ENCODE measurements at places on chromosomes 12 and 14. TPM values are rescaled to one million over a fixed set of nuclear protein-coding genes. Genes with fewer than 3 reads are reported as not detected.
A peak's percentile ranks its signal among the peaks of the same experiment; 100 is the strongest.

Gene RASAL1
- 85.9 TPM for total RNA-seq

Gene RNASE11
- not detected for total RNA-seq

Gene KRT6C
- not detected for total RNA-seq

Gene IFNG
- not detected for total RNA-seq

Gene CIROP
- not detected for total RNA-seq

Gene MBD6
- total RNA-seq: 119 TPM

Gene JAG2
- total RNA-seq: 17.6 TPM

- DNase-seq: no peak
These were observed 182.6 kb downstream of the ETV6 start for GRCh38 chr12:11832093-11832492.

GRCh38 chr12:69570545-69571399 lies 14.5 kb upstream of the CCT2 start:
- peak; percentile 68 for DNase-seq

GRCh38 chr12:107130830-107131611 lies 37.7 kb upstream of the CRY1 start:
- no peak for DNase-seq

DNA sequence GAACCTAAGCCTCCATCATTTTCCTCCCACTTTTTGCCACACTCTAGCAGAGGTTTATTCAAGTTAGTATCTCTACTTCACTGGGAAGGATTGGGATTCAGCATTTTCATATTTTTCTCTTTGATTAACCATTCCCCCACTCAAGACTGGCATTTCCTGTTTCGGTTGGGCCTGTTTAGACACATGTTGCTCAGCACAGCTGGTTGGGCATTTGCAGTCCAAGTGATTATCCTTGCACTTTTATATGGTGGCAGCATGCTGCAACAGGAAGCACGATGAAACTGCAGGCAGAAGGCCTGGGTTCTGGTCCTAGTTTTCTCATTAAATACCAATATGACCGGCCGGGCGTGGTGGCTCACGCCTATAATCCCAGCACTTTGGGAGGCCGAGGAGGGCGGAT lies 182.9 kb upstream of the GRIN2B start:
- DNase-seq: no peak

GRCh38 chr14:33402604-33403003 lies 463.9 kb downstream of the NPAS3 start:
- DNase-seq: no peak

DNA sequence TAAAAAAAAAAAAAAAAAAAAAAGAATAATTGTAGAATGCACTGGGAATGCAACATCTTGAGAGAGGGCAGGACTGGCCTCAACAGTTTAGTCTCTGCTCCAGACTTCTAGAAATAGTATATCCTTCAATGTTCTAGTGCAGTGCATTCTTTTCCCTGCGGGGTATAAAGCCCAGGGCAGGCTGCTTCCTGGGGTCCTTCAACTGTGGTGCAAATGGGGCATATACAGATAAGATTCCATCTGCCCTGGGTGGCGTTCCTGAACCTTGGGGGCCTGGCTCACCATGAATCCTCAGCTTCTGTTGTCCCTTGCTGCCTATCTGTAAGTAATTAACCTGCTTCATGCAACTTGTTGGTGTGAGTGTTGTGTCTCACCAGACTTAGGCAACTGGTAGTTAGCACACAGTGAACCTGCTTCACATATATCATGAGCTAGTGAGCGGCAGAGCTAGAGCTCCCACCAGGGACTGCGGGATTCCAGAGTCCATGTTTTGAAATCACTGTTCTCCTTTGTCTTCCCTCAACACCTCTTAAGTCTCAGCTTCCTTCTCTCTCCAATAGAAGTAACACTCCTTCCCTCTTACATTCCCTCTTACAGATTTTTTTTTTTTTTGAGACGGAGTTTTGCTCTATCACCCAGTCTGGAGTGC lies 177.6 kb downstream of the SUDS3 start:
- no peak for DNase-seq

- DNase-seq: no peak
These were observed 6.9 kb downstream of the CLBA1 start for GRCh38 chr14:104992501-104992900.

DNA sequence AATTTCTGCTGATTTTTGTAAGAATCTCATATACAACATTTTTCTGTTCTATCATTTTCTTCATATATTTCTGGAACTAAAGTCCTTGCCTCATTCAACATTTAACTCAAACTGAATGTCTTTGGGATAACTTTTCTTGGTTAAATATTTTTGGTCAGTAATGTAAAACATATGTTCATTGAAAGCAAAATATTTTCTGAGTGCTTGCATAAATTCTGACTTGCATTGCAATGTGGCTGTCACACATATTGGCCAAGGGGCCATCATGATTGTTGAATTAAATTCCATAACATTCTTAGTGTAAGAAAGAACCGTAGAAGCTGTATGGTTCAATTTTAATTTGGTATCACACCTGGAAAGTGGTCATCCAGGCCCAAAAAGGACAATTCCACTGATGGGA lies 369.4 kb downstream of the GALC start:
- DNase-seq: no peak

GRCh38 chr12:53743266-53744129 lies 8.3 kb downstream of the CISTR start:
- DNase-seq: peak; percentile 66

DNA sequence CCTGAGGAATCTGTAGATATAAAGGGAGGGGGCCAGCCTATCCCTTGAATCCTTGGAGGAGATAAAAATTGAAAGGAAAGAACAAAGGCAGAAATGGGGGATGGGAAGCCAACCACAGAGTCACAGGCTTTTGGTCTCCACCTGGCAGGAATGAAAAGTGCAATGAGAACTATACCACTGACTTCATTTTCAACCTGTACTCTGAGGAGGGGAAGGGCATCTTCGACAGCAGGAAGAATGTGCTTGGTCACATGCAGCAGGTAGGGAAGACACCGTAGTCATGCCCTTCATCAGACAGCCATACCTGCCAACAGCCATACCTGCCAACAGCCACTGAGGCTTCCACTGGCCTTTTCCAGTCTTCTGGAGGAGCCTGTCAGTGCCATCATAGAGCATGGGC lies 13.4 kb downstream of the ASB8 start:
- DNase-seq: no peak

DNA sequence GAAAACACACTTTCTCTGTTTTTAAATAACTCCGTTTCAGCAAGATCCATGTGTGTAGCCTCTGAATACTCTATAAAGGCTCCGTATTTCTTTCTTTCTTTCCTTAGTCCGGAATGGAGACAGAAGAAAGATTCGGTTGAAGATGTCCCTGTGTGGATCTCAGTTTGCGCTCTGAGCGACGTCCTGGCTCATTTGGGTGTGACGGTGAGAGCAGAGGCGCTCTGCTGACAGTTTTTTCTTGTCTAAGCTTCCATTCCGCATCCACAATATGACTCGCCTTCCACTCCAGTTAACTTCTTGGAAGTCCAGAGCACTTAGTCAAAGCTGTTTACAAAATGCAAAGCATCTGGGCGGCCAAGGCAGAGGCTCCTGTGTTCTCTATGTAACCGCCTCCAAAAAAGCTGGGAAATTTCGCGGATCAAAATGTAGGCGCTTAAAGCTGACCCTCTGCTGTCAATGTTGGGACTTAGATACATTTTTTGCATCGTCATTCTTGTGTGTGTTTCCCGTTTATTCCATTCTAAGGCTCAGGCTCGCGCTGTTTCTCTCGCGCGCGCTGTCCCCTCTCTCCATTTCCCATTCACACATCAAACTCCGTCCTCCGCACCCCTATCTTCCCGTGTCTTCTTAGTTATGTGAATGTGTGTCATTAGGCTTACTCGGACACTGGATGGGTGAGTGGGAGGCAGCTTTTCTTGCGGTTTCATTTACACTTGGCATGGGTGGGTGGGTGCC lies 880 bp upstream of the FLRT2 start:
- DNase-seq: no peak

- no peak for DNase-seq
These were observed 1.7 kb downstream of the LEMD3 start for GRCh38 chr12:65171073-65171472.

DNA sequence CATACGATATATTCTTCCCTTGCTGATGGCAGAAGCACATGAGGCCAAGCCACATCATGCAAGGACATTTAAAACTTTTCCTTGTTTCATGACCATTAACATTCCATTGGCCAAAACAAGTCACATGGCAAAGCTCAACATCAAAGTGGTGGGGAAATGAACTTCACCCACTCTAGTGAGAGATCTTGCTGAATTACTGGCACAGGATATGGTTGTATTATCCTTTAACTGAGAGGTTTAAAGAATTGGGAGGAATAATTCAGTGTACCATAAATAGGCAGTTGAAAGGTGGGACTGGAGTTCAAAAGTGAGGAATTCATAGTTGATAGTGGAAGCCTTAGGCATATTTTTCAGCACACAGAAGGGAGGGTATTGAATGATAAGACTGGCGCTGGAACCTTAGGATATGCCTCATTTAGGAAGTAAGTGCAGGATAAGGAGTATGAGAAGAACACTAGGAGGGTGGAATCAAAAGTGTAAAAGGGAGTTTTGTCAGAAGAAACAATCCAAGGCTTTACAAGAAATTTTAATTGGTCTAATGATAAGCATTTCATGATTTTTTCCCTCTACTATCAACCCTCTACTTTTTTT lies 398.8 kb downstream of the C12orf75 start:
- DNase-seq: no peak

DNA sequence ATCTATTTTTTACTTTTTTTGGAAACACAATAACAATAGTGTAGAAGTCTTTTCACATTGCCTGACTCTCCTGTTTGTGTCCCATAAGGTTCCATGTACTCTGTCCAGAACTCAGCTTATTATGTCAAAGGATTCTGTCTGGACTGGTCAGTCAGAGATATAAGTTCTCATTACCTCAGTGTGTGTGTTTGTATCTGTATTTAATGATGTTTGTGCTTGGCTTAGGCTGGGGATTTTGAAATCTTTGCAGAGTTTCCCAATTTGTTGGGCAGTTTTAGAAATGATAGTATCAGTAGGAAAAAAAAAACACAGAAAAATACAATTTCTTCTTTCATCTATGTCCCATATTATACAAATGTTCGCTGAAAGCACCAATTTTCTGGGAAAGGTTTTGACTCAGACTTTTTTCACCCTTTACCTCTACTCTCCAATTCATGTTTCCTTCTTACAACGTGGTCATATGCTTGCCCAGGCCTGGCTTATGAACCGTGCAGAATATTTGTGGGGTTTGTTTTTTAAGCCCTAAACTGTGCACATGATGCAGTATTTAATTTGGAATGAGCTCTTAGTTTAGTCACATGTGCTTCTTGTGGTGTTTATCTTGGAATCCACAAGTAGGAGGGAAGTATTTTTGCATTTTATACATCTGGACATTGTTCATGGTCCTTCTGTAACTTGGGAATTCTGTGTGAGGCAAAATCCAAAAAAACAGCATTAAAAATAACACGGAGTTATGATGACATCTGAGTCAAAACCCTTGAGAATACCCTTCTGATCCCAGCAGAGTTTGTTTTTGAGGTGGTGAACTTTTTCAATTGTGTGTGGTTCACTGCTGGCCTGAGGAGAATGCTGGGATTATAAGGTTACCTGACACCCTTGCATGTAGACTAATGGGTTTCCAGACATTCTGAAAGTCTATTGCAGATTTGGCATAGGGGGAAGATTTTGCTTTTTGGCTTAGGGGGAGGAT lies 121.2 kb downstream of the RAD51B start:
- DNase-seq: no peak

- DNase-seq: no peak
These were observed 12.9 kb downstream of the BCL2L14 start for GRCh38 chr12:12083688-12084087.

DNA sequence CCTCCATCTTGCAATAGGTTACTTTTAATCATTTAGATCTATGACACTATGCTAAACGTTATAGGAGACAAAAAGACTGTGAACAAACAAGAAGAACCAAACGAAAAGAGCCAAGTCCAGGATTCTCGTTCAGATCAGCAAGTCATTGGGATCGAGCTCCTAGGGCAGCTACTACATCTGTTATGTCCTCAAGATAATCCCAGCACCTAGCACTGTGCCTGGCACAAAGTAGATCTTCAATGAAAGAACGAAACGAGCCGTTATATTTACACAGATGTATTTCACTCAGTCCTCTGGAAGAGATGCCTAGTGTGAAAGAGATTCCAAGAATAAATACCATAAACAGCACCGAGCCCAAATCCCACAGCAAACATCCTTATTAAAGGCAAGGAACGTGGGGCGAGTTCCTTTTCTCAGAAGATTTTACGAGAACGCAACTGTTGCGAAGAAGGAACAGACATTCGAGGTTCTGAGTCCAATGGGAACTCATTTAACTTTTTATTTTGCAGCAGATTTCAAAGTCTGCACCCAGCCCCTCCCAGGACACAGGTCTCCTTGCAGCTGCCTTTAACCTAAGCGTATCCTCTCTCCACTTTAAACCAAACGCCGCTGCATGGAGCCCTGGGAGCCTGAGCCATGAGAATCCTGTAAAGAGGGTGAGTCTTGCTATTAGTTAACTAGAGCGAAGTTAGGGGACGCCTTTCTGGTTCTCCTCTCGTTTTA lies 544 bp upstream of the TDP1 start:
- no peak for DNase-seq

GRCh38 chr12:63403256-63403655 lies 252.3 kb upstream of the AVPR1A start:
- DNase-seq: no peak

DNA sequence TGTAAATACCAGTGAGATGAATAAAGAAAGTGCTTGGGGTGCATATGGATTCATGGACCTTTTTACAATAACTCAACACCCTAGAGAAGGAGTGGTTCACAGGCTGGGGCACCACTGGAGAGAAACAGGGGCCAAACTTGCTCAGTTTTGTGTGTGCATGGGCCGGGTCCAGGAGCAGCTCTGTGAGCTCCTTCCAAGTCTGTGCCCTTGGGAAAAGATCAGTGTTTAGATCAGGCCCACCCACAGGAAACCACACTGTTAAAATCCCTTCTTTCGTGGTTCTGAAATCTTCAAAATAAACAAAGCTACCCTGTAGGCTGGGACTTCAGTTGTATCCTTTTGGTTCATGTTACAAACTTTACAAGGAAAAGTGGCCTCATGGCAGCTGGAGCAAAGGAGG lies 156.1 kb upstream of the TMEM260 start:
- DNase-seq: no peak

Measured in Calu3 (cell line).